ENCODE measurements at places on chromosomes 11 and 22.

GRCh38 chr11:45806072-45806933 lies 1.4 kb downstream of the SLC35C1 start:
- DNase-seq = no peak

- DNase-seq = no peak
Measured at GRCh38 chr11:114346709-114347141, 50.5 kb downstream of the NNMT start.

- no peak for DNase-seq
Measured at GRCh38 chr11:7428196-7428595, 57.1 kb upstream of the OLFML1 start.

DNA sequence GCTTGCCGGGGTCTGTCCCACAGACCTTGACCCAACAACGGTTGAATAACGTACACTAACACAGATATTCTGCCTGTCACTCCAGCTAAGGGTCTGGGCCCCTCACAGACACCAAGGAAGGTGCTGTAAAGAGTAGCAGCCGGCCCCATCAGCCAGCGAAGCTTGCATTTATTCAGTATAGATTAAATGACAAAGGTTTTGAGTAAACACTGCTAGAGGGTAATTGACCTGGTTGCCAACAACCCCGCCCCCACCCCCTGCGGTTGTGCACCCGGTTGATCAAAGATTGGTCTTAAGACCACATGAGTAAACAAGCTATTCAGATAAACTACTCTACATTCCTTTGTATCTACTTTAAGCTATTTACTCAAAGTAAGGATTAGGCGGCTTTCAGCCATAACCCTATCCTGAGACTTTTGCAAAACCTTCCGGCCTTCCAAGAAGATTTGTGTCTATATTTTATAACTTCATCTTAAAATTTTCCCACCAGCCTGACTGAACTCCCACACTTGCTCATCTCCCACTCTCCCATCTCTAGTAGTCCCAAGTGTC lies 4.8 kb upstream of the CKAP5 start:
- DNase-seq = no peak

- no peak for DNase-seq
Measured at GRCh38 chr11:12066799-12067508, 43.4 kb upstream of the MICAL2 start.

DNA sequence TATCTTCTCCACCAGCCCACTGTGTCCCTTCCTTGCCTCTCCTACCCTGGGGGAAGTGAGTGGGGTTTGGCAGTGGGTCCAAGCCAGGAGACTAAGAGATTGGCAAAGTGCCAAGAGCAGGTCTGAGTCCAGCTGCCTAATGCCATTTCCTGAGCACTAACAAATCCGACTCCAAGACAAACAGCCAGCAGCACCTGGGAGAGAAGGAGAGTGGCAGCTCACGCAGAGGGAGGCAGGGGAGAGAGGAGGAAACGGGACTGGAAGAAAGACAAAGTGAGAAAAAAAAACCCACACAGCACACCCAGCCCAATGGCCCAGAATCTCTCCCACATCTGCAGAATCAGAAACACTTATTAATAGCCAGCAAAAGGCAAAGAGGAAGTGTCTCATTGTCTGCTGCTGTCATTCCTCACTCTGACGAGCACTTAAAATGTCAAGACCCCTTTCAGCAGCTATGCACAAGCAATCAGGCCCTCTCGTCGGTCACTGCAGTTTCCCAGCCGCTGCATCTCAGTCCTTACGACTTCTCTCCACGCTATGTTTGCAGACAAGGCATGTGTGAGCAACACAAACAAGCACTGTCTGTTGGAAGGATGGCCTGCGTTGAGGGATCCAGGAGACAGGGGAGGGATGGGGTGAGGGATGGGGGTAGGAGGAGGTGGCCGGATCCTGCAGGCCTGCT lies 558.4 kb upstream of the CADM1 start:
- DNase-seq = no peak

DNA sequence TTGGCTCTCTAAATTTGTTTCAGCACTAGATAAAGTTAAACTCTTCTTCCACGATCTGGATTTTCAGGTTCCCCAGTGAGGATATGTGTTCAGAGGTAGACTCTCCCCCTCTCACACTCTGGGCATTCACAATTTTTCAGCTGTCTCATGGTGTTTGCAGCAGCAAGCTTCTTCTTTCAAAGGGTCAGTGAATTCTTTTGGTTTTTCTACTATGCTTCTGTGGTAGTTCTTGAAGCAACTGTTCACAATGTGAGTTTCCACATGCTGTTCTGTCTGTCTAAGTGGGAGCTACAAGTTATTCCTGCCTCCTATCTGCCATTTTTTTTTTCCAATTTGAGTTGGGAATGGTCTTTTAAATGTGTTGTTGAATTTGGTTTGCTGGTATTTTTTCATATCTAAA lies 25.4 kb downstream of the CNTF start:
- DNase-seq = no peak

DNA sequence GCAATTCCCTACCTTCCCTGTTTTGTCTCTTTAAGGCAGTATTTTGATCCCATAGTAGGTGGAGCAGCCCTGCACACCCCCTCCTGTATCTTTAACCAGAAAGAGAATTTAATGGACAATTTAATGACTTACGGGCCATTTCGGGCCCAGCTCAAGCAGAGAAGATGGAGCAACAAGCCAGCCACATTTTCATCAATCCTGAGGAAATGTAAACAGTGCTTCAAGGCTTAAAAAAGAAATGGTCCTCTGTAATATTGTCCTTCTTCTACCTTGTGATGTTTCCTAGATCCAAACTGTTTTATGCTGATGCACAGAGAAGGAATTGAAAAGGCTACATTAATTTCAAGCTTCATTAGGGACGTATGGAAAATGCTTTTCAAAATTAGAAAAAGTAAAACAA lies 88.6 kb downstream of the MTMR3 start:
- no peak for DNase-seq

GRCh38 chr11:47466701-47467250 lies 17.8 kb upstream of the RAPSN start:
- no peak for DNase-seq

GRCh38 chr22:33105501-33105911 lies 47.3 kb upstream of the SYN3 start:
- no peak for DNase-seq

GRCh38 chr22:36379593-36380361 lies 8.0 kb downstream of the MYH9 start:
- DNase-seq = no peak

DNA sequence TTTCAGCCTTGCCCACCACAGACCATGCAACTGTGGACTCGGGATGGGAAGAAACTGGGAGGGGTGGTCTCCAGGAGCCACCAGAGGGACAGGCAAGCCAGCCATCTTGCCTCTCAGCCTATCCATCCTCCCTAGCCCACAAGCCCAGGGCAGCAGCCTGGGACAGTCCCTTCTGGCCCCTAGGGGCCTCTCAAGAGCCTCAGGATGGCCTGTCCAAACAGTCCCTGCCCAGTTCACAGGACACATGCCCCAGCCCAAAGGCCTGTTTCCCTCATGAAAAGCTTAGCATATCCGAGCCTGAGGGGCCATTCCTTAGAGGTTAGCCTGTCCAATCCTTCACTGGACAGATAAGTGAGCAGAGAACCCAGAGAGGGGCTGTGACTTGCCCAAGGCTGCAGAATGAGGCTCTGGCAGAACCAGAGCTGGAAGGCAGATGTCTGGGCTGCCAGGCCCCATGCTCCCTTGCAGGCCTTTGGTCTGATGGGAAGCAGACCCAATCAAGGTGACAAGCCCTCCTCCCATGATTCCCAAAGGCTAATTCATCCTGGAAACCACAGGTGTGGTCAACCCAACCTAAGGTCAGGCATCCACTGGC lies 28.2 kb downstream of the LRRC10B start:
- DNase-seq = no peak

- DNase-seq = no peak
Measured at GRCh38 chr22:37185646-37186227, 2.3 kb downstream of the C1QTNF6 start.

DNA sequence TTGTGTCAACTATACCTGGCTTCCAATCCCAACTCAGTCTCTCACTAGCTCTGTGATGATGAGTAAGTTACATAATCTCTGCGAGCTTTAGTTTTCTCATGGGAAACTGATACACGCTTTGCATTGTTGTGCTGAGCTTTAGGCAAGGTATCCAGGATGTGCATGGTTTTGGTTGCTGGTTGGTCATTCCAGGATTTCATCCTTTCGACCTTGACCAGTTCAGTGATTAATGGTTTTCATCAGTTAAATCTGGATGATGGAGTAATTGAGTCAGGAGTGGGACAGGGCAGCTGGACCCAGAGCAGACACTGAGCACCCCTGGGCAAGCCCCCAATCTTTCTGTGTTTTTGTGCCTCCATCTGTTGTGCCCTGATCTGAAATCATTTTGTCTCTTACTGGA lies 417.3 kb upstream of the CADM1 start:
- no peak for DNase-seq

GRCh38 chr11:66006891-66007176 lies 4.5 kb downstream of the BANF1 start:
- no peak for DNase-seq

DNA sequence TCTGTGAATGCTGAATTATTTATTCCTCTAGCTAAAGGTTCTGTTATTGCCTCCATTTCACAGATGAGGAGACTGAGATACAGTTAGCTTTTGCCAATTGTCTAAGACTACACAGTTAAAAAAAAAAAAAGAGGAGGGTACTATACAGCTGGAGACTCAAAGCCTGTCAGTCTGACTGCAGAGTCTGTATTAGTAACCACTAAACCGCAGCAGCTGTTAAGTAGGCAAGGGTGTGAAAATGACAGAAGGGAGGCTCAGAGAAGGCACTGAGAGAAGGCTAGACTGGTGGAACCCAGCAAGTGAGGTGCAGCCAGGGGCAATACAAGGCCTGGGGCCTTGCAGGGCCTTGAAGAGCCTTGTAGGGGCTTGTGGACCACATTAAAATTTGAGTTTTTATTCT lies 181.2 kb downstream of the CSNK2A3 start:
- DNase-seq = no peak
